ENCODE measurements at places on chromosomes 4 and X.

GRCh38 chr4:80916770-80917169 is 113.7 kb upstream of the BMP3 start:
- no peak for DNase-seq

DNA sequence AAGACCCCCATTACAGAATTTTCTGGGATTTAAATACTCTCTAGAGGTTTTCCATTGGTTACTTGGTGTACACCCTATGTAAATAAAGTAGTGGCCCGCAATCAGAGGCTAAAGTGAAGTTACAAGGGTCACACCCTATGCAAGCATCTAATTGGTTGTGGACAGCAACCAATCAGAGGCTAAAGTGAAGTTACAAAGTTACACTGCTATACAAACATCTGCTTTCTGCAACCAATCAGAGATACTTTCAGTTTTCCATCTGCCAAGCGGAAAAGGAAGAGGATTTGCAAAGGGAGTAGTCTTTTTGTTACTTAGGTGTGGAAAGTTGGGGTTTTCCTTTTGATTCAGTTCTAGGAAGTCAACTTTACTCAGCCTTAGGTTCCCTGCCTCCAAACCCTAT is 2.0 kb upstream of the ATRX start:
- no peak for DNase-seq

DNA sequence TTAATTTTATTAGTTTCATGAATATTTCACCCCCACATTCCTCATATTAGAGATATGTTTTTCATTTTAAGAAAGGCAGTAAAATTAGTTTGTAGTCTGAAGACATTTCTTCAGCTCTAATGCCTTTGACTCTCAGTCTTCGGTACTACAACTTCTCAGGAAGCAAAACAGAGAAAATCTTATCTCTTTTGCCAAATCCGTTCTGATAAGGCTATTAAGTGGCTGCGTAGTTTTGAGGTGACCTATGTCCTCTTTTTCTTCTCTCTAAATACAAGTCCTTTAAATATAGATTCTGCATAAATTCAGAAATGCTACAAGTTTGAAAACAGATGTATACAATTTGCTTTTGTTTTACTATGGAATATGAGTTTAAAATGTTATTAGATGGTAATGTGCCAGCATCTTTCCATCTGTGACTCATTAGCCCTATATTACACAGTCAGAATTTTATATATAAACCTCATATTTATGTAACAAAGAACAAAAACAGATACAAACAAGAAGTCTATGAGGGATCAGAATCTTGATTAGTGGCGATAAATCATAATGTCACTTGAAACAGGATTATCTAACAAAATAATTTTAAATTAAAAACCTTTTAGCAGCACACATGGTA is 181.2 kb upstream of the ETNPPL start:
- DNase-seq: no peak

- DNase-seq: no peak
Observed at GRCh38 chr4:70855464-70855863, 15.8 kb upstream of the GRSF1 start.

DNA sequence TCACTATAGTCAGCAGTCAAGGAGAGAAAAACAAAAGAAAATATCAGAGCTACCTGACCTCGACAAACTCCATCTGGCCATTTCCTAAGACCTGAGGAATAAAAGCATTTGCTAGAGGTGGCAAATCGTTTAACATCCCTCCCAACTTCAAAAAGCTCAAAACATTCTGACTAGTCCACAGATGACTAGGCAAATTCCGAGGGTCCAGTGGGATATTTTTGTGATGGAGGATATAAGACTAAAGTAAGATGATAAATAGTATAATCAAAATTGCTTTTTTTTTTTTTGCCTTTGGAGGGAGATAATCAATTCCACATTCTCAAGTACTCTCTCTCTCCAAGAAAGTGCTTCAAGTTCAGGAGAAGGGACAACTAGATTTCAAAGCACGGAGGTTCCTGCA is 119.1 kb upstream of the ETNPPL start:
- no peak for DNase-seq

Data from lower leg skin (tissue), 4 donors.